ENCODE measurements at places on chromosomes 7 and 10.

DNA sequence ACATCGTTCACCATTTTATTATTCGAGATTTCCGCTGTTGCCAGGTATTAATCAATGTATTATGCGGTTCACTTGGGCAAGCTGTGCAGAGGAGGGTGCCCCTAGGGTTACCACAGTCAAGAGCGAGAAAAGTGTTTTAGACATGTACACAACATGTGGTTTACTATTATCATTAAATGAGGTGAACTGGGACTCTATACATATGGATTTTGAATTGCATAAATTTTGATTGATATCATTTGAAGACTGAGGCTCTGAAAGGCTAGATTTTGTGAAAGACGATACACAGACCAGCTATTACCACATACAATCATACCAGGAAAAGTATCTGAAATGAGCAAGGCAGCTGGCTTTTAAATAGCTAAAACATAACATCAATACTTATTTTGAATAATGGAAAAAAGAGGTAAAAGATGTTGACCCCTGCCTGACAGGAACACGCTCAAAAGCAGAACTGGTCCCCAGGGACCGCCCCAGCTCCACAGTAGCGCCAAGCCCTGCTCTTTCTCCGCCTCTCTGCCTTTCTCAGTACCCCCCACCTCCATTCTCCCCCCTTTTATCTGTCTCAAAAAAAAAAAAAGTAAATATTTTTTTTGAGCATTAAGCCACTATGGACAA, 413.4 kb upstream of the MKI67 start:
- no peak for DNase-seq

DNA sequence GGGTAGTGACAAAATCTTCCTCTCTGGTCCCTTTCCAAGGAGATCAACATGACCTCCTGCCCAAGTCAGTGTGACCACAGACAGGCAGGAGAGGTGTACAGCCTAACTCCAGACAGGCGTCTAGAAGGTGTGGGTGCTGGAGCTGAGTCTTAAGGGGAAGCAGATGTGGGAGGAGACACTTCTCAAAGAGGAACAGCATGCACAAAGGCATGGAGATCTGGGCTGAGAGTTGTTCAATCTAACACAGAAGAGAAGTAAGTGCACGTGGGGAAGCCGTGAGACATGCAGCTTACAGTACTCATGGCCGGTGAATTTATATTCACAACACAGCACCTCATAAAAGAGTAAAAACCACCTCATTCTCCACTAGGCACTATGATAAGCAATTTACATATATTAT, 23.8 kb upstream of the GSDME start:
- DNase-seq, result no peak

DNA sequence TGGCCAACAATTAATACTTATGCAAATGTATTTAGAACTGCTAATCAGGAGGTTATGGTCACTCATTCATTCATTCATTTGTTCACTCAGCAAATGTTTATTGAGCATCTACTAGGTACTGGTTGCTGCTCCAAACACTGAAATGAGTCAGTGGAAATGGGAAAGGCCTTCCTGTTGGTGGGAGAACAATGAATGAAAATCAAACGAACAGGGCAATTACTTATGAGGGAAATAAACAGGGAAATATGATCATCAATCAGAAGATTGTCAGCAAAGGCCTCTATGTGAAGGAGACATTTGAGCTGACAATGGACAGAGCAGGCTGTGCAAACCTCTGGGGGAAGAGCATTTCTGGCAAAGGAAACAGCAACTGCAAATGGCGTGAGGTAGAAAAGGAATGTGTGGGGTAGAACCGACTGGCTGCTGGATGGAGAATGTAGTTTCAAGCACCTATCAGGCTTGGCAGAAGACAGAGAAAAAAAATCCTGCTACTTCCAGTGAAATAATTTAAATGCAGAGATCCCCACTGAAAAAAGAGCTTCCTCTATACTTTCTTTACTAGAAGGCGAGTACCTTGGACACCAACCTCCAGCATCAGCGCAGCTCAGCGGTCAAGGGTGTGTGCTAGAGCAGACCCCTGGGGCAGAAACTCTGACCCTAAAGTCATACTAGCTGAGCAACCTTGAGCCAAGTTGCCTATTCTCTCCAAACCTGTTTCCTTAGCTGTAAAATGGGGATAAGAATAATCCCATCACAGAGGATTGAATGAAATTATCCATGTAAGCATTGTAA, 108.8 kb upstream of the EEPD1 start:
- DNase-seq, result no peak

DNA sequence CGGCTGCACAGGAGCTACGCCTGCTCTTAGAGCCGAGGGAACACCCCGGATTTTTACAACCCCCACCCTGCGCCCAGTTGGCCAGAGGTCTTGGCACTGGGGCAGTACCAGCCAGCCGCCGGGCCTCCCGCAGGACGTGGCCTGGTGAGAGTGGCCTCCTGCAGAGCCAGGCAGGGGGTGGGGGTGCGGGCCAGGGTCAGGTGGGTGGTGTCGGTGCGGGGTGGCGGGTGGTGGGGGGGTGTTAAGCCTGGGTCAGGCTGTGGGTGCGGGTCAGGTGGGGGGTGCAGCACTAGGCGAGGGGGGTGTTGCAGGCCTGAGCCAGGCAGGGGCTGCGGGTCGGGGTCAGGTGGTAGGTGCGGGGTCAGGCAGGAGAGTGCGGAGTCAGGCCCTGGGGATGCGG, 647 bp downstream of the ECHS1 start:
- DNase-seq, result no peak

DNA sequence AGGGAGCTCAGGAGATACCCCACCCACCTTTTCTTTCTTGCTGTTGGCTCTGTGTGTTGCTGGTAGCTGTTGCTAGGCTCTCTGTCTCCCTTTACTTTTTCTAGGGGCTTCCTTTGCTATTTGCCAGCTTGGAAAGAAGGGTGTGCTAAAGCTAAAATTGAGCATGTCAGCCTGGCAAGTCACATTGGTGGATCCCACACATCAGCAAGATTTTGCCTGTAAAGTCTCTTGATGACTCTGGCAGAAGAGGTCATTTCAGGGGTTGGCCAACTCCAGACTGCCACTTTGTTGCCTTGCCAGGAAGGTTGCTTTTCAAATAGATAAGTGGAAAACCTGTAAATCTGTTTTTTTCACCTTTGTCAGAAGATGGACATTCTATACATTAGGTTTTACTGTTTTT, 9.9 kb downstream of the CCNY start:
- DNase-seq, result no peak

GRCh38 chr7:22842383-22842941, 19.8 kb upstream of the TOMM7 start:
- DNase-seq, result no peak

- DNase-seq, result no peak
Measured at GRCh38 chr10:61888744-61889143, 12.8 kb upstream of the ARID5B start.

DNA sequence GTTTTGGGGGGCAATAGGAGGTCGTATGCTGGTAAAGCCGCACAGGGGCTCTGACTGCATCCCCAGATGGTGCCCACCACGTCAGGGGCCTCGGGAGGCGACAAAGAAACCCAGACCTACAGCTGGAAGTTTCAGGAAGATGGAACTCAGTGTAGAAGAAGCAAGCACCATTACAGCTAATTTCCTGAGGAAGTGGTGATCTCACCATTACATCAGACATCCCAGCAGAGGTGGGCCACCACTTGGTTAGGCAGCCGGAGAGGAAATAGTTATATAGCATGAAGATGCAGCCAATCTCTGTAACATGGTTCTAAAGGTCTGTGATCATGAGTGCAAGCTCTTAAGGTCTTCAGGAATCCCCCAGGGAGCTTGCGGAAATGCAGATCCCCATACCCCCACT, 127.3 kb upstream of the PCBD1 start:
- DNase-seq, result no peak

DNA sequence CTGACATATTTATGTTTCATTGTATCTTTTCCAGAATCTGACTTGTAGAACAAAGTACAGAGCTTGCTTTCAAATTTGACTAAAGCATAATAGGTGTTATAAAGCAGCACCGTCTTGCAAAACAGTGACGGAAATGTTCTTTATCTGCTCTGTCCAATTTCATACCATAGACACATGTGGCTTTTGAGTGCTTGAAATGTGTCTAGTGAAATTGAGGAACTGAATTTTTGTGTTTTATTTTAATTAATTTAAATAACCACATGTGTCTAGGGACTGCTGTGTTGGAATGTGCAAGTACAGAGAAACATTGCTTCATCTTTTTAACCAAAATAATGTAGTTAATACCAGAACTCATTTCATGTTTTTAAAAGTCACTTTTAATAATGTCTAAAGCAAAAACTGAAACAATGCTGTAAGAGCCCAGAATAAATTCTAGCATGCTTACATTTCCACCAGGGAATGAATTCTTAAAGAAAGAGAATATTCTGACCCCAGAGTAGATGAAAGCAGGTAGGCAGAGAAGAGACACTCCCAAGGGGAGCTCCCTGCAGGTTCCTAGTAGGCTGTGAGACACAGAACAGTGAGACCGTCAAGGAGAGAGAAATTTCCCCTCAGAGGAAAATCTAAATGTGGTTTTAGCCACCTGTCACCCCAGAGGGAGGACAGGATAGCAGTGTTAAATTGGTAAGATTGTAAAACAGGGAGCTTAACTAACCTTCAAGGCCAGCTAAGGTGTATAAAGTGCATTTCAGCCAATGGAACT, 175.3 kb upstream of the KMT2E start:
- DNase-seq, result no peak

DNA sequence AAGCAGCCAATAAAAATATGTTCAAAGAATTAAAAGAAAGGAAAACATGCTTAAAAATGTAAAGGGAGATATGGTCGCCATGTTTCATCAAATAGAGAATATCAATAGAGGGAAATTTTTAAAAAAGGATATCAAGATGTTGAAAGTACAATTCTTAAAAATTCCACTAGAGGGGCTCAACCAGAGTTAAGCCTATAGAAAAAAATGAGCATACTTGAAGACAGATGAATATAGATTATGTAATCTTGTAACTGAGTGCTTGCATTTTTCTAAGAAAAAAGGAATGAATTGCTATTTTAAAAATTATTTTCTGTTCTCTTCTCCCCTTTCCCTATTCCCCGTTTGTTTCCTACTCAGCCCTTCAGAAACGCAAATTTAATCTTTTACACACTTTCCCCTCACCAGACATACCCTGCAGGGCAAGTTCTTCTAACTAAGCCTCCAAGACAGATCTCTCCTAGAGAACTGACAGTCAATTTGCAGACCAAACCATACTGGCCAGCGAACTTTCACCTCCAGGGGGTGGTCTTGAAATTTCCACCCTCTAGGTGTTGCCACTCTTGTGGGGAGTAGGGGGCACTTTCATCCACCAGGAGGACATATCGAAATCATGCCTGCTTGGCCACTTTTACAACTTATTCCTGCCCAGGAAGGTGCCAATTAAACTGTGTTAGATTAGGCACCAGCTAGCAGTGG, 67.7 kb downstream of the NSUN6 start:
- DNase-seq, result no peak

GRCh38 chr7:87413951-87414793, 61.3 kb downstream of the ABCB4 start:
- DNase-seq, result no peak

GRCh38 chr10:32318476-32318896, 28.5 kb downstream of the EPC1 start:
- DNase-seq, result no peak

DNA sequence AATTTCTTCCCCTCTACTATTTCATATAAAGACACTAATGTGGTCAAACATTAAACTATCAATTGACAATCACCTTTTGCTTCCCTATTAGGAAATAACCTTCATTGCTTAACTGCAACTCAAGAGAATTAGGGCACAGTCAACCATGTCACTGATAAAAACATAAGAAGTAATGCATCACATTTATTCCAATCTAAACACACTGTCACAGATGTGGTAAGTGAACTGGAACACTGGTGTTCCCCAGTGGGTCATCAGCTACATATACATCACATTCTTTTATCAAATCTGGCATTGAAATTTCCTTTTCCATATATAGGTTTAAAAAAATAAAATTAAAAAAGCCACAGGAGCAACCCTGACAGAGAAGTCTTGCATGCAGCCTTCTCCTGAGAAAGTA, 3.7 kb downstream of the TRIL start:
- DNase-seq, result no peak

DNA sequence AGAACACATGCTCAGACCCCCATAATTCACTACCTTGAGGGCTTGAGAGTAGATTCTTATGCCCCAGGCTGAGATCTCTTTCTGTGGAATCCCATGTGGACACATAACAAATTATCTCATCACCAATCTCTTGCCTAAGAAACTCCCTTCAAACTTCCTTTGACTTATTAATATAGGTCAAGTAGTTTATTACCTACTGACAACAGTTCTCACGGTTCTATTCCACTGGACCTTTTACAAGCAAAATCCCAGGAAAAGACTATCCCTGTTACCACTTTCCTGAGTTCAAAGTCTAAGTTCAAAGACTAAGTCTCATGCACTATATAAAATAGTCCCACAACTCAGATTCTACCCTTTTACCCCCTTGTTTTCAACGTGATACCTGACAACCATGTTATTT, 754.7 kb downstream of the SUGCT start:
- no peak for DNase-seq

DNA sequence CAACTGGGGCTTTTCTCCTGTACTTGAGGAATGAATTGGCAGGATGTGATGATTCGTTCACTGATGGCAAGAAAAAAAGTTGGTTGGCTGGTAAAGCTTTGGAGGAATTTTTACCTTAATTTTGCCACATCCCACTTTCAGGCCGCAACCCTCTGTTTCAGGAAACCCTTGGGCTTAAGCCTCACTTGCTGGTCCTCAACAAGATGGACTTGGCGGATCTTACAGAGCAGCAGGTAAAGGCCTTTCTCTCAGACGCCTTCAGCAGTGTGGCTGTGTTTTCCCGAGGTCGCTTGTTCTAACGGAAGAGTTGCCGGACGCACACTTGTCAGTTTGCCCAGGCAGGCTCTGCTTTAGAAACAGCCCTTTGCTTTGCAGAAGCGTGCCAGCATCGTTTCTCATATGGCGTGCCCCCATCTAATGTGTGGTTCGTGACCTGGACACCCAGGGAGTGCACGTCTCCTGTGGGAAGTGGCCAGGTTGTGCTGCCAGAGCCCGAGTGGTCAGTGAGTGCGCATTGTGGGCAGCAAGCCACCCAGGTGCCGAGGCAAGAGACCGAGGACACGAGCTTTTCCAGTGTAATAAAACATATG, 2.2 kb downstream of the MTG1 start:
- no peak for DNase-seq

DNA sequence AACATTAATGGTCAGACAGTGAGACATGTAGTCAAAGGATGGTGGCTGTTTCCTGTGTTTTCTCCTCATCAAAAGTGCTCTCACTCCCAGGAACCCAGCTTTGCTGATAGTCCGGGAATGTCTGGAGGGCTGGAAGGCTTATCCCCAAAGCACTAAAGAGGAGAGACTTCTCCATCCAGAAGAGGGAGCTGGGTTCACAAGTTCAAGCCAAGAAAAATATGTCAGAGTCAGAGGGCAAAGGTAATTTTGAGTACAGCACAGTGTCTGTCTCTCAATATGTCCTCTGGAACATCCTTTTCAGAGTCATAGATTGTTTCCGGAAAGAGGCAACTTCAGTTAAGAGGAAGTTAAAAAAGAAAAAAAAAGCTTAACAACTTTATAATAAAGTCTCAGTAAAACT, 281.5 kb upstream of the PHYHIPL start:
- no peak for DNase-seq

DNA sequence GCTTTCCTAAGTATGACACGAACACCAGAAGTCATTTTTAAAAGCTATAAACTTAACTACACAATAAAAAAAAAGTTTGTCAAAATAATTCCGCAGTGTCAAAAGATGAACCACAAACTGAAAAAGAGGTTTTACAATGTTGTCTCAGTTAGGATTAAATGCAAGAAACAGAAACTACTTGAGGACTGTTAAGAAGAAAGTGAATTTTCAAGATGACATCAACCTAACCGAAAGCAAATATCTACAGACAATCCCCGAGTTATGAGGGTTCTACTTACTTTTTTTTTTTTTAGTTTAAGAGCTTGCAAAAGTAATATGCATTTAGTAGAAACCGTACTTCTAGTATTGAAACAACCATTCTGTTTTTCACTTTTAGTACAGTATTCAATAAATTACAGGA, 62.3 kb downstream of the TFPI2 start:
- no peak for DNase-seq

Data from ascending aorta (tissue), 2 donors.